ENCODE measurements at places on chromosomes 12 and 14. TPM values are rescaled to one million over a fixed set of nuclear protein-coding genes. Genes with fewer than 3 reads are reported as not detected.

DNA sequence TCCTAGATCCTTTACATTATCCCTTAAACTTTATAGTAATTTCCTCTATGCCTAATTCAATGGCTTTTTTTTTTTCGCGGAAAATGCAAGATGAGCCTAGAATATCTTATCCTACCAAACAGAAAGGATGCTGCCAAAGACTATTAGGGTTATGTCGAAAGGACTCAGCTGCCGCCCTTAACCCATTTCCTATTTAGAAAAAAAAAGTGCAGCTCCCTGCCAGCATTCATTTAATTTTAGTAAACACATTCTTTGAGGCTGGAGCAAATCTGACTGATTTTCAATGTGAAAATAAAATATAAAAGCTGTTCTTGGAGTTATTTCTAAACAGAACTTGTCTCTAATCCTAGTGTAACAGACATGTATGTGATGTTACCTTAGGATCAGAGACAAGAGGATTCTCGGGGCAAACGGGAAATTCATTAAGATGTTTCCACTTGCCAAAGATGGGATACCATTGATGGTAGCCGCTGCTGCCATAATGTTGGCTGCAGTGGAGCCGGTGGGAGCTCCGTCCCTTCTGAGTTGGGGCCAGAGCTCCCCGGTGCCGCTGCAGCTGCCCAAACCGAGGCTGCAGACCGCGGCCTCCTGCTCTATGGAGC is 8.2 kb upstream of the A2M start:
- DNase-seq, result no peak

DNA sequence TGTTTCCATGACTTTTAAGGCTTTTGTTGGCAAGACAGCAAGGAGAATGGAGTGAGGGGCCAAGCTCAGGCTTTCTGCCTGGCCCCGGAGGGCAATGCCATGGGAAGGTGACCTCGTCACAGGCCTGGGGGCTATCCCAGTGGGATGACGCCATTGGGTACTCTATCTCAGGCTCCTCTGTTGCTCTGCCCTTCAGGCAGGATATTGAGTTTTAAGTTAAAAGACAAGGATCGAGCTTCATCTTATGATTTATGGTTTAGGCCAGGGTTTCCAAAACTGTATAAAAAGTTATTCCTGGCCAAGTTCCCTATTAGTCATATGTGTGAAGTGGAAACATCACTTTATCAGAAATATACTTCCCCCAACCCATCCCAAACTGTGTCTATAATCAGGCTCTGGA is 127.7 kb downstream of the ZFP36L1 start:
- DNase-seq, result no peak

GRCh38 chr14:75247286-75247922 is 31.2 kb upstream of the FOS start:
- no peak for DNase-seq

Gene ANKS1B
- total RNA-seq, result not detected

Gene BMP4
- 1.8 TPM for total RNA-seq

GRCh38 chr14:93775158-93775557 is 13.1 kb downstream of the PRIMA1 start:
- DNase-seq, result no peak

DNA sequence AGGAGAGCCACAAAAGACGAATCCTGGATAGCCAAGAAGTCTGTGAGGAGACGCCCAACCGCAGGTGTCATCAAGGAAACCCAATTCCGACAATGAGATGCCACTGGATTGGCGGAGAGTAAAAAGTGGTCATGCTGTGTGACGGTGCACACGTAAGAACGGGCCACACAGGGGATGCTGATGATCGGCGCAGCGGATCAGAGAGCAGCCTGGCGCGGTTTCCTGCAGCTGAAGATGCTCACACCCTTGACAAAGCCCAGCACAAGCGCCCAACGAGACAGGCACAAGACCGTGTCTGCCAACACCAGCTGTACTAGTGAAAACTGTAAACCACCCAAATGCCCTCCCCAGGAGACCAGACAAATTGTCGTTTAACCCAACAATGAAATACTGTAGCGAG is 55.8 kb downstream of the CCDC85C start:
- no peak for DNase-seq

DNA sequence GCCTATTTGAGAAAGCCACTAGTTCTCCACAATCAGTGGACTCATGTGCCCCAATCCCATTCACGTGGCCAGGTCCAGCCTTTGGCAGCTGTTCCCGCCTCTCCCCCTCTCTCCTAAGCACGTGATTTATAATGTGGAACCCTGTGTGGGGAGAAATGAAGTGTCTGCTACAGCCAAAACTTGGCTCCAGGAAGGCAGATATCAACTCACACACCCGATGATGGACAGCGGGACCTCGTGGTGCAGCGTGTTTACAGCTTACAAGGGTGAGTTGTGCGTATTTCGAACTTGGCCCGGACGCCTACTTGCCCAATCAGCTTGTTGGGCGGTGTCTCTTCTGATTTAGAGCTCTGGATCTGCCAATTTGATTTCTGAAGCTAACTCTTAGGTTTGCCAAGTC is 38.1 kb upstream of the FAM181A start:
- DNase-seq, result no peak
